ENCODE measurements at places on chromosomes 5 and 9. TPM values are rescaled to one million over a fixed set of nuclear protein-coding genes. Genes with fewer than 3 reads are reported as not detected.

Gene BSPRY
- total RNA-seq = 9.6 TPM

GRCh38 chr5:176608142-176608705, 1.7 kb downstream of the GPRIN1 start:
- H3K4me1 ChIP-seq = peaks cover 8% of the 10 kb centered on the region
- H3K27me3 ChIP-seq = peaks cover 41% of the 10 kb centered on the region
- H3K4me3 ChIP-seq = peak overlapping the region; percentile 84
- H3K27ac ChIP-seq = no peak overlapping the region
- DNase-seq = no peak
- H3K36me3 ChIP-seq = no peaks in the 10 kb centered on the region

Gene S1PR3
- not detected for total RNA-seq

- no peak overlapping the region for H3K4me3 ChIP-seq
- peaks cover 30% of the 10 kb centered on the region for H3K27me3 ChIP-seq
- peaks cover 11% of the 10 kb centered on the region for H3K36me3 ChIP-seq
- no peak overlapping the region for H3K27ac ChIP-seq
- DNase-seq = no peak
Observed at GRCh38 chr9:91541734-91542133, 118.1 kb upstream of the NFIL3 start.

Gene LCN2
- total RNA-seq = not detected

Gene CLIC3
- total RNA-seq = 13.3 TPM

Gene RRAGA
- 51.8 TPM for total RNA-seq

DNA sequence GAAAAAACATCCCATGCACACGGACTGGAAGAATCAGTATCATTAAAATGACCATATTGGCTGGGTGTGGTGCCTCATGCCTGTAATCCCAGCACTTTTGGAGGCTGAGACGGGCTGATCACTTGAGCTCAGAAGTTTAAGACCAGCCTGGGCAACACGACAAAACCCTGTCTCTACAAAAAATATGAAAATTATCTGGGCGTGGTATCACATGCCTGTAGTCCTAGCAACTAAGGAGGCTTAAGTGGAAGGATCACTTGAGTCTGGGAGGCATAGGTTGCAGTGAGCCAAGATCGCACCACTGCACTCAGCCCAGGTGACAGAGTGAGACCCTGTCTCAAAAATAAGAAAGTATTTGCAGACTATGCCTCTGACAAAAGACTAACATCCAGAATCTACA, 68.4 kb downstream of the TTC39B start:
- no peak for DNase-seq
- H3K4me3 ChIP-seq = no peak overlapping the region
- peaks cover 48% of the 10 kb centered on the region for H3K36me3 ChIP-seq
- H3K27me3 ChIP-seq = no peaks in the 10 kb centered on the region

Gene BAAT
- total RNA-seq = not detected

Gene CDX1
- total RNA-seq = not detected

DNA sequence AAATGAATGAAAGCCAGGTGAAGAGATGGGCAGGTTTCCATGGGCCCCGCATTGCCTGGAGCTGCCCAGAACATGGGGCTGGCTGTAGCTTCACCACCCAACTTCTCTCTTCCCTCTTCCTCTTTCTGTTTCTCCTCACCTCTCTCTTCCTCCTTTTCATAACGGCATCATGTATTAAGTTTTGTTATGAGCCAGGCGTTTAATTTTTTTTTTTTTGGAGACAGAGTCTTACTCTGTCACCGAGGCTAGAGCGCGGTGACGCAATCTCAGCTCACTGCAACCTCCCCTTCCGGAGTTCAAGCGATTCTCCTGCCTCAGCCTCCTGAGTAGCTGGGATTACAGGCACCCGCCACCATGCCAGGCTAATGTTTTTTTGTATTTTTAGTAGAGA, 13.0 kb upstream of the SPINK4 start:
- no peak for DNase-seq
- H3K36me3 ChIP-seq = no peaks in the 10 kb centered on the region
- H3K27ac ChIP-seq = peak overlapping the region; percentile 5
- peaks cover 4% of the 10 kb centered on the region for H3K27me3 ChIP-seq

DNA sequence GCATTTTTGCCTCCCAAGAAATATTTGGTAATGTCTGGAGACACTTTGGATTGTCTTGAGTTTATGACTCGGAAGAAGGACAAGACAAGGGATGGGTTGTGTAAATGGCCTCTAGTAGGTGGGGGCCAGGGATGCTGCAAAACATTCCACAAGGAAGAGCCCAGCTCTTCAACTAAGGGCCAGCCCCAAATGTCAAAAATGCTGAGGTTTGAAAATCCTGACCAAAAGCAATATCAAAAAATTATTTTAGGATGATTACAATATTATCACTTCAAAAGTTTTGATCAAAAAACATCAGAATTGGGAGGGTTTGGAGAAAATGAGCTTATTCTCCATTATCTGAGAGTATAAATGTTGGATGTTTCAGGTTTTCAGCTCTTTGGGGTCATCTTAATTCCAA, 248.9 kb upstream of the SLC24A2 start:
- H3K36me3 ChIP-seq = peaks cover 2% of the 10 kb centered on the region
- H3K27ac ChIP-seq = no peak overlapping the region
- no peak for DNase-seq
- H3K27me3 ChIP-seq = peaks cover 2% of the 10 kb centered on the region
- peaks cover 22% of the 10 kb centered on the region for H3K4me1 ChIP-seq

Gene PCBD2
- total RNA-seq = 14.4 TPM

Gene DMRT1
- not detected for total RNA-seq

GRCh38 chr5:3010301-3010952, 258.9 kb upstream of the IRX2 start:
- no peak for DNase-seq
- no peaks in the 10 kb centered on the region for H3K36me3 ChIP-seq
- no peak overlapping the region for H3K27ac ChIP-seq

DNA sequence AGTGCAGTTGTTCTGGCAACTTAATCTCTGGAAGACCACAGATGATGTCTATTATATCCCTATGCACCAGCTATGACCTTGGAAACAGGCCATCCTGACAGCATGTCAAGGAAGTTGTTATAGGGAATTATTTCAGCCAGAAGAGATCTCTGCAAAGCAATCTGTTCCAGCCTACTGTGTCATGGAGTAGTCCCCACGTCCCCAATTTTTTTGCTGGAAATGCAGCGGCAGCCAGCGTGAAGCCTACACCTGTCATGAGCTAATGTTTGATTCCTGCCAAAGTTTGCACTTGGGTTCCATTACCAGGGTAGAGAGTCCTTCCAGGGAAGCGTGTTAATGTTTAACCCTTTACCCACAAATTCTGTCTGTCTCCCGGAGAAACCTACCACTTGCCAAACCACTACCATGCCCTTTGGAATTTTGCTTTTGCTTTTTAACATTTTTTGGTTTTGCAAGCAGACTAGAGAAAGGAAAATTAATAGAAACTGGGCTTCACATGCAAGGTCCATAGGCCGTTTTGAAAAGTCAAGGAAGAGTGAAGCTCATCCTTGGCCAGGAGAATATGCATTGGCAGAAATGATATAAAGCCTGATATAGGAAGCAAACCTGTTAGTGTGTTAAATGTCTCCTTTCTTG, 174.9 kb upstream of the SPRY4 start:
- no peak overlapping the region for H3K27ac ChIP-seq
- no peaks in the 10 kb centered on the region for H3K36me3 ChIP-seq
- H3K4me1 ChIP-seq = peaks cover 3% of the 10 kb centered on the region
- no peaks in the 10 kb centered on the region for H3K27me3 ChIP-seq

Gene INSL4
- total RNA-seq = not detected

Gene ARHGEF28
- 0.14 TPM for total RNA-seq

Gene CTXN3
- total RNA-seq = not detected

GRCh38 chr5:89584339-89584956, 701.5 kb upstream of the MEF2C start:
- no peak overlapping the region for H3K4me3 ChIP-seq
- no peaks in the 10 kb centered on the region for H3K36me3 ChIP-seq
- H3K27me3 ChIP-seq = no peaks in the 10 kb centered on the region
- no peaks in the 10 kb centered on the region for H3K4me1 ChIP-seq
- no peak overlapping the region for H3K27ac ChIP-seq

GRCh38 chr5:123755653-123756317, 243.8 kb downstream of the CSNK1G3 start:
- no peaks in the 10 kb centered on the region for H3K27me3 ChIP-seq
- DNase-seq = no peak
- no peaks in the 10 kb centered on the region for H3K4me1 ChIP-seq
- no peak overlapping the region for H3K4me3 ChIP-seq

DNA sequence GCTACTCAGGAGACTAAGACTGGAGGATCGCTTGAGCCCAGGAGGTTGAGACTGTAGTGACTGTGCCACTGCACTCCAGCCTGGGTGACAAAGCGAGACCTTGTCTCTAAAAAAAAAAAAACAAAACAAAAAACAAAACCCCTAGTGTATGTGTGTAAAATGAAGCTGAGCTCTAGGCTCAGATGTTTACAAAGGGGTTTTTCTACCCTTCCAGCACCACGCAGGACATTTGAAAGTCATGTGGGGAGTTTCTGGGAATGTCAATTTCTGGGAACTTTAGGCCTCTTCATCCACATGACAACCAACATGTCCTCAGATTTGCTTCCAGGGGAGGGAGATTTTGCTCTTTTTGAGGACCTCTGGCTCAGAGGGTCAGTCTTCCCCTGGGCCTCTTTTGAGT, 42.4 kb upstream of the AIF1L start:
- peaks cover 2% of the 10 kb centered on the region for H3K27me3 ChIP-seq
- H3K36me3 ChIP-seq = no peaks in the 10 kb centered on the region
- no peaks in the 10 kb centered on the region for H3K4me1 ChIP-seq
- no peak for DNase-seq
- no peak overlapping the region for H3K27ac ChIP-seq

Gene GABRA1
- not detected for total RNA-seq

GRCh38 chr5:15926586-15926985, 253.0 kb downstream of the MARCHF11 start:
- H3K27ac ChIP-seq = no peak overlapping the region
- H3K4me3 ChIP-seq = no peak overlapping the region

DNA sequence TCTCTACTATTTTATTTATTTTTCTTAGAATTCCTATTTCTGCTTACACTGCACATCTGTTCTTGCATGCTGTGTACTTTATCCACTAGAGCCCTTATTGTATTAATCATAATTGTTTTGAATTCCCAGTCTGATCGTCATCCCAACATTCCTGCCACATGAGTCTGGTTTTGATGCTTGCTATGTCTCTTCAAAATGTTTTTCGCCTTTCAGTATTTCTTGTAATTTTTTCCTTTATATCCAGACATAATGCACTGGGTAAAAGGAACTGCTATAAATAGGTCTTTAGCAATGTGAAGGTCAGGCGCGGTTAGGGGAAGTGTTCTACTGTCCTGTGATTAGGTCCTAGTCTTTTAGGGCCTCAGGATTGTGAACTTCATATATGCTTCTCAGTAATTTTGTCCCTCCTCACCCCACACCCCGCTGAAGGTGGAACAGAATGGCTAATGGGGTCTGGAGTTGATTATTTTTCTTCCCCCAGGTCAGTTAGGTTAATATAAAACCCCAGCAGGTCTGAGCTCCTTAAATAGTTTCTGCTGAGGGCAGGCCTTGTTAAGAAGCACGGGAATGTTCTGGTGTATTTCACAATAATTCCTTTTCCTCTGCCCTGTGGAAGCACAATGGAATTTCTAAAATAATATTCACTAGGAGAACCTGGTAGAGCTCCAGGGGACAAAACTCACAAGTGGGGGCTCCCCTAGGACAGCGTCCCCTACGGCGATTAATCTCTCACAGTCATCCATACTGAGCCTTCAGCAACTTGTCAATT, 146.6 kb upstream of the TUT7 start:
- peaks cover 13% of the 10 kb centered on the region for H3K27me3 ChIP-seq
- H3K27ac ChIP-seq = no peak overlapping the region
- no peaks in the 10 kb centered on the region for H3K4me1 ChIP-seq
- H3K36me3 ChIP-seq = no peaks in the 10 kb centered on the region

Gene MPDZ
- not detected for total RNA-seq

Gene DDX4
- total RNA-seq = 0.28 TPM
